ENCODE measurements at places on chromosomes 13 and 19.

GRCh38 chr13:43094901-43095300, 71.5 kb downstream of the DNAJC15 start:
- no peak for DNase-seq

DNA sequence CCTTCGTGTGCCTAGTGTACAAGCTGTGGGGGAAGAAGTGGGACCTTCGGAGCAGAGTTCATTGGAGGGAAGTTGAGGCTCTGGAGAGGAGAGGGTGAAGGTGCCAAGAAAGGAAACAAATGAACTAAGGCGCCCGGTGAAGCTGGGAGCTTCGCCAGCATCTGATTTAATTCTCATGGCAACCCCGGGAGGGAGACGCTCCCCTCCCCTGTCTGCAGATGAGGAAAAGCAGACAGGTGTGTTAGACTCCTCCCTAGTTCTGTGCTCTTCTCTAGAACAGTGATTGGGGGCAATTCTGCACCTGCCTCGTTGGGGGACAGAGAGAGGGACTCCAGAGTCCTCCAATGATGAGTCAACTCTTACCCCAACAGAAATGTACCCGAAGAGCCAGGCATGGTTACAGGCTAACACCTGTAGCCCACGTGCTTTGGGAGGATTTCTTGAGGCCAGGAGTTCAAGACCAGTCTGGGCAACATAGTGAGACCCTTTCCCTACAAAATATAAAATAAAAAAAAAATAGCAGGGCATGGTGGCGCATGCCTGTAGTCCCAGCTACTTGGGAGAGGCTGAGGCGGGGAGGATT, 4.2 kb downstream of the SSC5D start:
- no peak for DNase-seq

DNA sequence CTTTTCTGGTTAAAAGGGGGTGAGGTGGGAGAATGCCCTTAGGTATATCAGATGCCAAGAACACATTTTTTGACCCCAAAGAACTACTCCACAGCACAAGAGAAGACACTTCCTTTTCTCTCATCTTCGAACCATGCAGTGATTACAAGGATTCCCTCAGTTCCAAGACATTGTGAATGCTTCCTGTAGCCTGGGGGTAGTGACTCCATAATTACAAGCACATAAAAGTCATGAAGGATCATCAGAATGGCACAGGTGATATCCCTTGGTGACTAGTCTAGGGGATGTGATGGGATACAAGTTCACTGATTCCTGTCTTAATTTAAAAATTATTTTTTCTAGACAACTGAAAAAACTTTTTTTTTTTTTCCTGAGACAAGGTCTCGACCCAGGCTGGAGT, 78.0 kb downstream of the ZC3H13 start:
- DNase-seq, result no peak

GRCh38 chr19:29967623-29968022, 25.6 kb downstream of the URI1 start:
- DNase-seq, result no peak

DNA sequence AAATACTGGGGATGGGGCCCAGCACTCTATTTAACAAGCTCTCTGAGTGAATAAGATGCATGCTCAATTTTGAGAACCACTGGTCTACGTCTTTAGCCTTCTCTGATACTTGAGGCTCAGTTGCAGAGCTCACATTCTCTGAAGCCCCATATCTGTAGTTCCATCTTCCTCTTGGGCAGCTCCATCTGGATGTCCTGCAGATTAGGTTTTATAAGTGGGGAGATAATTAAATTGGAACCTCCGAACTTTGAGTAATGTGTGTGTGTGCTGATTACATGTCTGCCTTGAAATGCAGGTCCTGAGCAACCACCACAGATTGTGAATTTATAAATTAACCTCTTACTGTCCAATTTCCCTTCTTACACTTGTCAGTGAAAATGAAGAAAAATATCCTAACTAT, 7.2 kb upstream of the RASL11A start:
- no peak for DNase-seq

DNA sequence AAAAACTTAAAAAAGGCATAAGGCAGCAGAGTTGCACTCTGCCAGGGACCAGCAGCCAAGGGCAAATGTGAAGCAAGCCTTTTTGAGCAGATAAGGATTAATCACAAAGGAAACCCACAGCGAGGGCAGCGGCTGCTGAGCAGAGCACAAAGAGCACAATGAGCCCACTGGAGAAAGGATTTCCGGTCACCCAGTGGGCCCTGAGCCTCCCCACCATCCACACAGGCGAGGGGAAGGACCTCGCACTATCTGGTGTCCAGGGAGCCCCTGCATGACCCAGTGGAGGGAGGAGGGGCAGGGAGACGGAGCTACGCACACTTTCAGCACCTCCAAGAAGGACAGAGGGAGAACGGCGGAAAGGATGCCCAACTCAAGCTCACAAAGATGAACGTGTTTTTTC, 40.0 kb downstream of the COL4A1 start:
- DNase-seq, result peak; percentile 85

DNA sequence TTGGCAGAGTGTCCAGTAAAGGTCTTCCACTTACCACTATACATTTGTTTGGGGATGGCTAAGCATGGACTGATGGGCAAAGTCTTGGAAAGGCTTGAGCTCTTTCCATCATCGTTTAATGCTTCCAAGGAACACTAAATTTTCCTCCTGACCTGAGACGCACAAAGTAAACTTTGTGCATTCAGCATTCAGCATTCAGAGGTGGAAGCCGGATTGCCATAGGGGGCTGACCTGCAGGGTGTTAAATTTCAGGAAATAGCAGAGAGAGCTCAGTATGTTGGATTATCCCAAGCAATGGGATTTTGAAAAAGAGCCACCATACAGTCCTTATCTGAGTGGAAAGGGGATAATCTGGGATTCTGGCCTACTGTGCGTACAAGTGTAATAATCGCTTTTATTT, 14.0 kb downstream of the ZNF552 start:
- no peak for DNase-seq

DNA sequence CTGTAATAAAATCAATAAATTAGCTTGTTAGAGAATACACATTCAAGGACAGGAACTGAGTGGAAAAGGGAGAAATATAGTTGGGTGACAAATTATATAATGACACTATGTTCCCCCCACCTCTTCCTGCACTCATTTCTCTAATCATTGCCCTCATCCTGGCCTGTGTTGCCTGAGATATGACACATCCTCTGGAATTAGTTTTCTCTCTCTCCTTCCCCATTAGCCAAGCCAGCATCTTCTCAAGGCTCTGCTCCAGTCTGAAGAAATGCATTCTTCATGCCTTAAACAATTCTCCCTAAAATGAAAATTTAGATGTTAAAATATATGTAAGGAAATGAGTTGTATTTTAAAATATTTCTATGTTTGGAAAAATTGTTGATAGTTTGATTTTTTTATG, 280.3 kb downstream of the POU4F1 start:
- no peak for DNase-seq

GRCh38 chr13:45879666-45880065, 28.1 kb upstream of the SIAH3 start:
- DNase-seq, result peak; percentile 60

- DNase-seq, result no peak
Measured at GRCh38 chr13:39189778-39190177, 151.5 kb downstream of the NHLRC3 start.

DNA sequence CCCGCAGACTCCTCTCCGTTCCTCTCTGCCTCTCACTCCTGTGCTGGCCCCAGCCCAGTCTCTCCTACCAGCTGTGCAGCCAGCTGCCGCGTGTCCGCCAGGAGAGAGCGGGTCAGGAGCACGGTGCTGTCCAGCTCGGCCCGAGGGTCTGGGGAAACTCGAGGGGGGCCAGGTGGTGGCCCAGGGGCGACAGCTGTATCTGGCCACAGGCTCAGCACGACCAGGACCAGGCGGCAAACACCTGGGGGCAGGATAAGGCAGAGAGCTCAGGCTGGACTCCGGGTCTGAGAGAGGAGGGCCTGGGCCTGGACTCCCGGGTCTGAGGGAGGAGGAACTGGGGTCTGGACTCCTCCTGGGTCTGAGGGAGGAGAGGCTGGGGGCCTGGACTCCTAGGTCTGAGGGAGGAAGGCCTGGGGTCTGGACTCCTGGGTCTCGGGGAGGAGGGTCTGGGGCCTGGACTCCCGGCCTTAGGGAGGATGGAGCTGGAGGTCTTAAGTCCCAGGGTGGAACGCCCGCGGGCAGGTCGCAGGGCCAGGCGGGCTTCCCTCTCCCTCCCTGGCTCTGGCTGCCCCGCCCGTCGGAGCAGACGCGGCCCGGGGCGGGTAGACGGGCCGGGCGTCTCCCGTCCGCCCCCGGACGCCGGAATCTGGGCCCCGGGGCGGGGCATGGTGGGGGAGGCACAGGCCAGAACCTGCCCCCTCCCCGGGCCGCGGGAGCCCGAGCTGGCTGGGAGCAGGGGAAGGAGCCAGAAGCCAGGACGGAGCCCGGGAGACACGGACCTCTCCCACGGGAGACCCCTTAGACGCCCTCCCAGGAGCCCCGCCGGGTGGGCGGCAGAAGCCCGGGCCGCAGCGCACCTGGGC, 1.3 kb downstream of the IL11 start:
- DNase-seq, result no peak

DNA sequence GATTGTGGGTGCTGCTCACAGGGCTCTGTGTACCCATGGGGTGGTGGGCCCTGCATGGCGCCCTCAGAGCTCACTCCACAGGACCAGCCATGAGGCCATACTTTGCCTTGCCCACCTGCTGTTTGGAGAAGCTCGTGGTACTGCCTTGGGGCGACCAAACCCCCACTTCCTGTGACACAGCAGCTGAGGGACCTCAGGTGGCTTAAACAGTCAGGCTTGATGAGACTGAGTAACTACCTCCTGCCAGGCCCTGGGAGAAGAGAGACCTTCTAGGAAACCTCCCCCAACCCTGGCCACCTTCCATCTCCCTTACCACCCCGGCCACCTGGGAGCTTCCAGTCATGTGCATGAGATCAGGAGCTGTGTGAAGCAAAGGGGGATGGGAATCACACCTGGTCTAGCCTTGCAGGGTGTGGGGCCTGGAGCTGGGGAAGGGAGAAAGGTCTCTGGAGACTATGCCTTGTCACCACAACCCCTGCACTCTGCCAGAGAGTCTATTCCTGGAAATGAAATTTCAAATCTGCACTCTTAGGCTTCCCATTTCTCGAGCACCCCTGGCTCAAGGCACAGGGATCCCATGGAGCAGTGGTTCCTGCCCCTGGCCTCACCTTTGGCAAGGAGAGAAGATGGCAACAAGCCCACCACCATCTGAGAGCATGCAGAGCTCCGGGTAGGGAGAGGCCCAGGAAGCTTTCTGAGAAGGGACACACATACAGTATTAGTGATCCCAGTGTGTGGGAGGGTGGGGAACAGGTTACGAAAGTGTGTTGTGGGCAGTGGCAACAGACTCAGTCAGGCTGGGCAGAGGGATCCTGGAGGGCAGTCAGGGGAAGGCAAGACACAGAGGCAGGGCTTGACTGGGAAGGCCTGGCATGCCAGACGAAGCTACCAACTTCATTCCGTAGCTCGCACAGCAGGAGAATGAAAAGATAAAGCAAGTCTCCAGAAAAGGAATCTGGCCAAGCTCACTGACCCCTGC, 125.0 kb downstream of the URI1 start:
- no peak for DNase-seq

DNA sequence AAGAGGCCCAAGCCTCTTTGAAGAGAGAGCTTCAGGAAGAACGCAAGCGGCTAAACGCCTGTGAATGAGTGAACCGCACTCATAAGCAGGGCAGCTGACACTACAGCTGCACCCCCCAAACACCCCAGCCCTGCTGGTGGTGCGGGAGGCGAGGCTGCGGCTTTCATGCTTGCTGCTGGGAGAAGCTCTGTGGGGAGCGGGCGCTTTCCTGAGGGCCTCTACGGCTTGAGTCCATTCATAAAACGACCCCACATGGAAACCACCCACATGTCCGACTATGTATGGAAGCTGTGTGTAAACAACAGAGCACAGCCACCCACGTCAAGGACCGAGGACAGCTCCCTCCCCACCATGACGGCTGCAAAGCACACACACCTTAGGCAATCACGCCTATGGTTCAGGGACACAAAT, 5.5 kb downstream of the AP3D1 start:
- DNase-seq, result no peak

DNA sequence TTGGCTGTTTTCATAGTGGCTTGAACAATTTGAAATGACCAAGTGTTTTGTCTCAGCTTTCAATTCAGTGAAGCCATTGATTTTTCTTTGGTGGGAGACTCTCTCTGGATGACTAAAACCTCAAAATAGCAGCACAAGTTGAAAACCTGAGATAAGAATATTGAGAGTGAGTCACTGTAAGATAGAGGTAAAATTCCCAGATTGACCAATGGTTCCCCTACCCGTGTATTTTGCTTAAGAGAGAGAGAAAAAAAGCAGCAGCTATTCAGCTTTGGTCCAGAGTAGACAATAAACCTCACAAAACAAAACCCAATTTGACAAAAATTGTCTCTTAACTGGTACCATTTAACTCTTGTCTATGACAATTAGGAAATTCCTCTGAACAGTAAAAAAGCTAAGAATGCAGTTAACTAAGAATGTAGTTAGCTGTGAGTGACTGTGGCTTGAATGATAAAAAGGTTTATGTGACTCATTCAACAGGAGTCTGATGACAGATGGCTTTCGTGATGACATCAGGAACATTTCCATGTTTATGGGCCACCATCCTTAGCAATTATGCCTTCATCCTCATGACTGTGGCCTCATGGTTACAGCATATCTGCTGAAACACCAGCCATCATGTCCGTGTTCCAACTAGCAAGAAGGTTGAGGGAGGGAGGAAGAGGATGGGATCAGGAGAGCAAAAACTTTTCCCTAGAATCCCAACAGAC, 356.9 kb downstream of the NDFIP2 start:
- no peak for DNase-seq

- no peak for DNase-seq
Measured at GRCh38 chr19:17393914-17394313, at the start of gene CCDC194. Gene CCDC194 (minus strand): TSS chr19:17394196. CDS start chr19:17394158, 38 bp downstream.

DNA sequence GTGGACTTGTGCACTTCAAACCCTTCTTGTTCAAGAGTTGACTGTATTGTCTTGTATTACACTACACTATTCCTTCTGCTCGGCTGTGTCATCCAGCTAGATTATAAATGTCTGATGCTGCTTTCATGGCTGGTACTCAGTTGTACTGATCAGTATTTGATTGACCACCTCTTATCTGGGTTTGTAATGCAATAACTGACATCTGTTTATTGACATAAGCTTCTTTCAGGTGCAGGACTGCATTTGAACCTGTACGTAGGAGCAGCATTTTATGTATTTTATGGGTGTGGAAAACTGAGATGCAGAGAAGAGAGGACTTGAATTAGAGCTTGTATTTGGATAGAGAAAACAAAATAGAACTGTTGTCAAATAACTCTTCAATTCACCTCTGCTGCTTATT, 309.2 kb downstream of the FGF9 start:
- no peak for DNase-seq

DNA sequence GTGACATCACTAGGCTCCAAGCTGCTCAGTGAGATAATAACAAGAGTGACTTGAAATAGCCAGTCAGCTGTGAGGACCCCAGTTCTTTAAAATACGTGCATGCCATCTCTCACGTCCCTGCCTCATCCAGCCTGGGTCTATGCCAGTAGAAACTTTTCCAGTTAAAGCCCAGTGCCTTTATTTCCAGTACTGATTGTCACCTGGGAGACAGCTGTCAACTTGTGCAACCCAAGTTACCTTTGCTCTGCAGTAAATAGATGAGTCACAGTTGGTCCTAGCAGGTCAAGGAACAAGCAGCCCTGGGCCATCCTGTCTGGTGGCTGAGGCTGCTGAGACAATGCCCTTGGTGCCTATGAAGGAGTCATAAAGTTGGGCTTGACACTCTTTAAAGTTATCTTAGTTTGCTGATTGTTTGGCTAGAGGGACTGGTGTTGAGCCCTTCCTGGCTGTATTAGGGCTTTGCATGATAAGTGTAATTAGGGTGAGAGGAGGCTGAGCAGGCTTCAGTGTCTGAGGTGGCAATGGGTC, 228.7 kb downstream of the LACC1 start:
- DNase-seq, result no peak
